ENCODE measurements at places on chromosomes 2 and 18. TPM values are rescaled to one million over a fixed set of nuclear protein-coding genes. Genes with fewer than 3 reads are reported as not detected.

Gene TRAF3IP1
- 10.8 TPM for total RNA-seq

Gene NMUR1
- 0.08 TPM for total RNA-seq

GRCh38 chr18:53883771-53884170, 340.7 kb downstream of the MBD2 start:
- ATAC-seq, result no peak

DNA sequence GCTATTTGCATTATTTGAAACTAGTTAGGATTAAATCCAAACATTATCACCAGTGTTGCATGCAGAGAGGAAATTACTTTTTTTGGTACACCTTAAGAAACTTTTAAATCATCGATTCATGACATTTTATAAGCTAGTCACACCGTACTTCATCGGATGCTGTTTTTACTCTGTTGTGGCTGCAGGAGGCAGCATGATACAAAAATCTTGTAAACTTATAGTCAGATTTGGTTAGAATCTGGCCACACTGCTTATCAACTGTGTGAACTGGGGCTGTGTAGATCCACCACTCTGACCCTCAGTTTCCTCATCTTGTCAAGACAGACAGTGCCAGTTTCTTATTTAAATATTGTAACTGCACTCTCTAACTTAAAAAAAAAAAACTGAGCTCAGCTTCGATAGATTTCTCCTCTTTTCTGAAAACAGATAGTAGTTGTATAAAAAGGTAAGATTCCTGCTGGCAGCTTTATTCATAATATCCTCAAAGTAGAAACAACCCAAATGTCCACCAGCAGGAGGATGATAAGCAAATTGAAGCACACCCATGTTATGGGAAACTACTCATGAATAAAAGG, 77.8 kb downstream of the RAPGEF4 start:
- no peak for ATAC-seq

GRCh38 chr18:31554776-31555175, 36.9 kb upstream of the TTR start:
- no peak for ATAC-seq

- no peak for ATAC-seq
Observed at GRCh38 chr2:200136655-200137054, 169.8 kb upstream of the SPATS2L start.

DNA sequence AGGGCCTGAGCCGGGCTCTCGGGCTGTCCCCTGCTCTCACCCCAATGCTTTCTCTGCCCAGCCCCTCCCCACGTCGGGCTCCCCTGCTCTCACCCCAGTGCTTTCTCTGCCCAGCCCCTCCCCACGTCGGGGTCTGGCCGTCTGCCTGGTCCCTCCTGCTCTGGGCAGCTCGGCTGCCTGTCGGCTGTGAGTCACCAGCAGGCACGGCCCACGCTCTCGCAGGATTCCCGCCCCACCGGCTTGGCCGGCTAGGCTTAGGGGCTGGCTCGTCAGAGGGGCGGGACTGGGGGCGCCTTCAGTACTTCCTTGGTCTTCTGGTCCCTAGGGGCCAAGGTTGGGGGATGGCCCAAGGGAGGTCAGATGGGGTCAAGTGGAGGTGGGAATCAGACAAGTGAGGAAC, 3.3 kb downstream of the BOK start:
- peak; percentile 83 for ATAC-seq

DNA sequence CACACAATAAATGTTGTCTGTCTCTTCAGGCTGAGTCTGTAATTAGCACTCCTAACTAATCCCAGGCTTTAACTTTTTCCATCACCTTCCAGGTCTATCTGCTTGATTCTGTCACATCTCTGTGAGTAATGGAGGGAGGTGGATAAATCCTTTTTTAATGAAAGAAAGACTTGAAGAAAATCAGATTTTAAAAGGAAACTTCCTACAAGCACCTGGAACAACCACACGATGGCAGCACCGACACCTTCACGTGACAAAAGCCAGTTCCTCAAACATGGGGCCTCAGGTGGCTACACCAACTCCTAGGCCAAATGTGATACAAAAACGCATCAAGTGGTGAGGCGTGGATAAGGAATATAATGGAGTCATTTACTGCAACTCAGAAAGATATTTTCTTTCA, 41.8 kb downstream of the TGFBRAP1 start:
- no peak for ATAC-seq

GRCh38 chr2:175064797-175065196, 59.6 kb upstream of the CHN1 start:
- no peak for ATAC-seq

DNA sequence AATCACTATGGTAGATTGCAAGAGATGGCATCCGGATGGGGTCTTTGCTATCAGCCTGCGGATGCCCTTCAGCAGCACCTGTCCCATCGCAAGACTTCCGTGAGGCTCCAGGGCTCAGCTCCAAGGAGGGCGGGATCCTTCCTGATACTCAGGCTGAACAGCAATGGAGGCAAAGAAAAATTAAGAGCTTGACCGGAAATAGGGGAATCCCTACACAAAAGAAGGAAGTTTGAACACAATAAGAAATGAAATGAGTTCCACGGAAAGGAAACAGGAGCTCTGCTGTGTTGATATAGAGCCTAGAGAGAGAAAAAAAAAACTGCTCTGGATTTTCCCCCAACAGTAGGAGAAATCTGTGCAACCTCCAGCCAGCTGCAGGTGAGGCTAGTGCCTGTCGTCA, 91.9 kb downstream of the ARL4C start:
- ATAC-seq, result no peak

GRCh38 chr2:241534293-241534692, 24.3 kb upstream of the BOK start:
- ATAC-seq, result peak; percentile 7

DNA sequence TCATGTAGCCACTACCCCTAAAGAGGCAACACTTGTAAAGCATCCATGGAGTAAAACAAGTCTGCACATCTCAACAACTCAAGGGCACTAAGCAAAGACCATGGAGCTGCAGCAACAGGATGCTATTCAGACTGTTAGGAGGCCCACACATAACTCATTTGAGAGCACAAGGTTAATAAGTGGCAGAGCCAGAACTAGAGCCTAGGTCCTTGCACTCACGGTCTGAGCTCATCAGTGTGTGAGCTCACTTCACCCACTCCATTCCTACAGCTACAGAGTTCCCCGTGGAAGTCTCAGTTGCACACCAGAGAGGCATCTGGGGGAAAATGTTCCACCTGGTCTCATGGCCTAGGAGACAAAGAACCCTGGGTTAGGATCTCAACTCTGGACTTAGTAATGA, 35.0 kb downstream of the TTC32 start:
- ATAC-seq, result no peak

DNA sequence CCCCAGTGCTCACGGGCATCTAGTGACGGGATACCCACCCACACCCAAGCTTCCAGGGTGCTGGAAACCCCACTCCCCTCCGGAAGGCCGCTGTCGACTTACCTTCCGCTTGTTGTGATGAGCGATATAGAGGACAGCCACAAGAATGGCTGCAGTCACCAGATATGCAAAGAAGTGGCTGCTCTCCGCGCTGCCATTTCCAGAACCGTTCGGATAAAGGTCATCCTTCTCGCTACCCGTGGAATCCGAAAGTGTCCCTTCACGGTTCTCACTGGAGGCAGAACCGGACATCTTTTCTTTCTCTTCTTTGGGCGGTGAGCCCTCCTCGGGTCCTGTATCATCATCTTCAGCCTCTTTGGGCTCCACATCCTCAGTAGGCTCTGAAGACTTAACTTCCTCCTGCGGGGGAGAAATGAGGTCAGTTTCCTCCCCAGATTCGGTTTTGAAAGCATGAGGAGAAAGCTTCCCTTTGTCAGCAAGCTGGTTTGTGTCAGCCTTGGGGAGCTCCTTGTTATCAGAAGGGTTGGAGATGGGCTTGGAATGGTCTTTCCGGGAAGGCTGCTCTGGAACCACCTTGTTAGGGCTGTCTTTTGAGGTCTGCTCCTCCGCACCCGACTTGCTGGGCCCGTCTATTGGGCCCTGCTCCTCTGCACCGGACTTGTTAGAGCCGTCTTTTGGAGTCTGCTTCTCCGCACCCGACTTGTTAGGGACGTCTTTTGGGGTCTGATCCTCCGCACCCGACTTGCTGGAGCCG, 1.2 kb downstream of the TGOLN2 start:
- ATAC-seq, result peak; percentile 12

- no peak for ATAC-seq
Observed at GRCh38 chr2:175981551-175981950, 20.5 kb downstream of the LNPK start.

GRCh38 chr18:55685638-55686037, 97.6 kb upstream of the TCF4 start:
- ATAC-seq, result no peak

DNA sequence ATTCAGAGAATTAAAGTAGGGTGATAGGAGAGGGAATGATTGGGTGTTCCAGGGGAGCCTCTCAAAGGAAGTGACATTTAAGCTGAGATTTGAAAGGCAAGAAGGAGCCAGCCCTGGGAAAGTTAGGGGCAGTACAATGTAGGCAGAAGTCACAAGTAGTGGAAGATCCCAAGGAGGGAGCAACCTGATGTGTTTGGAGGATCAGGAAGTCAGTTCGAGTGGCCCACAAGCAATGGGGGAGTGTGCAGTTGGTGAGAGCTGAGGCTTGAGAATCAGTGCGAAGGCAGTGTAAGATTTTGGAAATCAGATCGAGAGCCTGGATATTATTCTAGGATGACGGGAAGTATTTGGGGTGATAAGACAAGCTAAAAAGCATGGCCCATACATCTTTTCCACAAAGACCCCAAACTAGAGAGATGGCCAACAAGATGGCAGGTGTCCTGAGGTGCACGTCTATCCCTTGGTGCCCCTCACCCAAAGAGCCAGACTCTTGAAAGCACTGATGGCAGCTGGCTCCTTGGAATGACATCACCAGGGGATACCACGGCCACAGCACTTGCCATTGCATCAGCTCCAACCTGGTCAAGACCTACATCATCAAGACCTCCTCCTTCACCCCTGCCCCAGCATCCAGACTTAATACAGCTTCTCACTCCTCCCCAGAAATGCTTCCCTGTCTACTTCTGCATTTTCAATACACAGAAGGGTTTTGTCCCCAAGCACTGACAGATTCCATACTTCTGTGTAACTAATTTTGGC, 127.3 kb downstream of the BCL2 start:
- no peak for ATAC-seq

- no peak for ATAC-seq
Observed at GRCh38 chr2:72813841-72814240, 12.0 kb downstream of the EXOC6B start.

- ATAC-seq, result no peak
Observed at GRCh38 chr2:100423631-100424030, 6.2 kb upstream of the CHST10 start.
